Neural progenitor cell (in vitro differentiated cells): ENCODE measurements at places on chromosomes 13 and 19. TPM values are rescaled to one million over a fixed set of nuclear protein-coding genes. Genes with fewer than 3 reads are reported as not detected.

DNA sequence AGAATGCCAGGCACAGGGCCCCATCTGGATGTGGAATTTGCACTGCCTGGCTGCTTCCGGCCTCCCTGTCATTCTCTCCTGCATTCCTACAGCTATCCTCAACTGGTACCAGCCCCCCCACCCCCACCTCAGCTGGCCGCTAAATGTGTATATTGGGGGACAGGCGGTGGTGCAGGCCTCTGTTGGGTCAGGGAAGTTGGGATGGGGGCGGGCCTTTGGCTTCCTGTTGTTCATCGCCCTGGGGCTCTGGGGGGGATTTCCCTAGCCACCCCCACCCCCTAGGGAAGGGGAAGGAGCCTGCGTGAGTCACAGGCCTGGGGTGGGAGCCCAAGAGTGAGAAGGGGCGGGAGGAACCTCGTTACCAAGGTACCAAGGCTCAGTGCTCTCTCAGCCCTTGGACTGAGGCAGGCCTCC lies 10.6 kb downstream of the POU2F2 start:
- no peak for DNase-seq

GRCh38 chr19:34487651-34488051 lies 6.1 kb downstream of the WTIP start:
- DNase-seq, result no peak

DNA sequence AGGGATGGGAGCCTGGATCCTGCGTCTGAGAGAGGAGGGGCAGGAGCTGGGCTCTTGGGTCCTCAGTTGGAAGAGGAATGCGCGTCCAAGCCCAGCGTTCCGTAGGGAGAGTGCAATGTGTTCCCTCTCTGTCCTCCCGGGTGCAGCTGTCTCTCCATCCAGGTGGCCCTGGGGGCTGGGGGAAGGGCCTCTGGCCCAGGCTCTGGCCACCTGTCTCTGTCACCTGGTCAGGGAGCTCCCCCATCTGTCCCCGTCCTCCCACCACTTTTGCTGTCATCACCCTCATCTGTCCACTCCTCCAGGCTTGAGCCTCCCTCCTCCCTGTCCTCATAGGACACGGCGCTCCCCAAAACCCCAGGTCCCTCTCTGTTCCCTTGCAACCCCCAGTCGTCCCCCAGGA lies 3.7 kb upstream of the SBK2 start:
- no peak for DNase-seq

DNA sequence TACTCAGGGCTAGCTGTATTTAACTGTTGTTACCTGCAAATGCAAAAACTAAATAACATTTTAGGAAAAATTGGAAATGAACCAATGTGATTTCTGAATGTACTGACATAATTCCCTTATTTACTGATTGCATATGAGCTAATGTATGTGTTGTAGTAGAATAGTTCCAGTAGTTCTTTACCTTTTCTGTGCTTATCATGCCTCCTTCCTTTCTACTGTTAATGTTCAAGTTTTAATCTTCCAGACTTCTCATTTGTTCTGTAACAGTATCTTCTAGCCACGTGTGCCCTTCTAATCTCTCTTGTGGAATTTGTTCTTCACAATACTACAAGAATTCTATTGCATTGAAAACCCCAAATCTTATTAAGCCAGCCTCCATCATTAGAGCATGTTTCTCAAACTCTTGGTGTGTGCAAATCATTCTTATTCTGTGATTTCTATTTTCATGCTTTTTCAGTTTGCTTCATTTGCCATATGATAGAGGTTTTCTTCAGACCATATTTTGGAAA lies 17.7 kb downstream of the LSM14A start:
- no peak for DNase-seq

- DNase-seq, result peak; percentile 93
These were observed 1.5 kb downstream of the KMT5C start for GRCh38 chr19:55341171-55341588.

GRCh38 chr13:87208636-87209035 lies 462.5 kb upstream of the SLITRK5 start:
- no peak for DNase-seq

- no peak for DNase-seq
These were observed 5.2 kb downstream of the AKT2 start for GRCh38 chr19:40279761-40280607.

DNA sequence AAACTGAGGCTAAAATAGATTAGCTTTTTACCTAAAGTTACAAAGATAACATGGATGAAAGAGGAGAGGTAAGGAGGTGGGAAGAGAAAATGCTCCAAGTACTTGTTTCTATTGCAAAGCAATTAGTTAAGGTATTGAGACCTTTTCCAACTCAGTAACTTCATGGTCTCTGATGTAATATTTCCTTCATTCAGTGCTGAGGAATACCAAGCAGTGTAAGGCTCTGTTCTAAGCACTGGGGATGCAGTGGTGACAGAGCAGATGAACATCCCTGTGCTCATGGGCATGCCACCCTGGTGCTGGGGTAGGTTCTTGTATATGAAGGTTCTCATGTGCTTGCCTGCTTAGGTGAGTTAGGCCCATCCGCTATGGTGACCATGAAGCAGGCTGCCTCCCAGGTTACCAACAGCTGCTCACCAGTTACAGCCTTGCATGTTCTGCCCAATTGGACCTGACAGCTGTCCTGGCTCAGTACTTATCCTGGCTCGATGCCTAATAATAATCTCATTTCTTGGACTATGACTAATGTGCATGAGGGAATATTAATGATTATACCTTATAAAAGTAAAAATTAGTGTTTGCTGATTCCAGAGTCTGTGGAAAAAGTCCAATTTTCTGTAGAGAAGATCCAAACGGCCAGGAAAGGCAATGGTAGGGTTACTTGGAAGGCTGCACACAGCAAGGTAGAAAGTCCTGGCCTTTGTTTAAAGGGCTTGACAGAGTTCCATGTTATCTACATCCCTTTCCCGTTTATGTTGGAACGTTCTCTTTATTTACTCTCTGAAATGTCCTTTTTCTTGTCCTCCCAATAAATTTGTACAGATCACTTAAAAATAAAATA lies 48.3 kb downstream of the LATS2 start:
- DNase-seq, result no peak

DNA sequence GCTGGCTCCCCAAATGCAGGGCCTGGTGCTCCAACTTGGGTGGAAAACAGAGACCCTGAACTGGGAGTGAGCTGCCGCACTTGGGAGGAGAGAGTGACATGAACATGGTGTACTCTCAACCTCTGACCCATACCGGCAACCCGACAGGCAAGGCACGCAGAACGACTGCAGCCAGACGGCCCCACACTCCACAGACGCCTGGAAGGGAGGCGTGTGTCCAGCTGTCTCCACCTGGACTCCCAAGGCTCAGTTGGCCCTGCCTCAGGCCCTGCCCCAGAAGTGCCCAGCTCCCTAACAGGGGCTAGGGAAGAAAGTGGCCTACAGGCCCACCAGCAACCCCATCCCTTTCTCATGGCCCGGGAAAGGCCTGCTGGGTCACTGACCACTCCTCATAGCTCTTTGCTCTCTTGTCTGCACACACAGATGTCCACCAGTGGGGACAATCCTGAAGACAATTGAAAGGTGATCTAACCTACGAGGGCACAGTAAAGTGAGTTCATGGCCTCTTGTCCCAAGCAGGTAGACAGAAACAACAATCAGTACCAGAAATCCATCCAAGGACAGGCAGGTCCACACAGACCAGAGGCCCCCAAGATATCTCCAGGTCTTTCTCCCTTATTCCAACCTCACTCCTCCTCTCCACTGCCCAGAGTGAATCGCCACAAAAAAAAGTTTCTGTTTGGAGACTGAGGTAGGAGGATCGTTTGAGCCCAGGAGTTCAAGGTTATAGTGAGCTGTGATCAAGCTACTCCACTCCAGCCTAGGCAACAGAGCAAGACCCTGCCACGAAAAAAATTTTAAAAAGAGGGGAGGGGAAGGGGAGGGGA lies 28.2 kb downstream of the ELL start:
- no peak for DNase-seq

- peak; percentile 93 for DNase-seq
These were observed 2.5 kb downstream of the HDGFL2 start for GRCh38 chr19:4474514-4475022.

- DNase-seq, result peak; percentile 59
These were observed 1.6 kb downstream of the ESD start for GRCh38 chr13:46795321-46795720.

DNA sequence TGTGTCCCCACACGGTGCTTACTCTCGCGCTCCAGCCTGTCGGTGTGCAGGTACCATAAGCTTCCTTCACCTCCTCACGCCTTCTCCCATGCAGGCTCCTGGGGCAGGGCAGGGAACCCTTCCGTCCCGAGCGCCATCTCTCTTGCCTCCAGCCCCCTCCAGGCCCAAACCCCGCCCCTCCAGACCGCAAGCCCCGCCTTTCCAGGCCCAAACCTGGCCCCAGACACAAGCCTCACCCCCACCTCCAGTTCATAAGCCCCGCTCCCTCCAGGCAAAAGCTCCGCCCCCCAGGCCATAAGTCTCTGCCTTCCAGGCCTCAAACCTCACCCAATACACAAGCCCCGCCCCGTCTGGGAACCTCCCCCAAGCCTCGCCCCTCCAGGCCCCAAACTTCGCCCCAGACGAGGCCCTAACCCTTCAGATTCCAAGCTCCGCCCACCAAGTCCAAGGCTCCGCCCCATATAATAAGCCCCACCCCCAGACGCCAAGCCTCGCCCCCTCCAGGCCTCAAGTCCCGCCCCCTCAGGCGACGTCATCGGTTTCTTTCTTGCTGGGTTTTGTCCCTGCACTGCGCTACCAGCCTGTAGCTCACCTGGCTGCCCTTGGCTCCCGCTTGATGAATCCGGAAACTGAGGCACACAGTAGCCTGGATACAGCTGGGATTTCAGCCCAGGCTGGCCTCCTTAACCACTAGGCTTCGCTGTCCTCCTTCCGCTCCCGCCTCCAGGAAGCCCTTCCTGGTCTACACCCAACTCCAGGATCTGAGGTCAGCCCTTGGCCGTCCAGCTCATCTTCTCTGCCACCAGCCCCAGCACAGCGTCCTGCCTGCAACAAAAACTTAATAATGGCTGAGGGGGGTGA lies 16.1 kb downstream of the MKNK2 start:
- peak; percentile 71 for DNase-seq

GRCh38 chr19:35715981-35716800 lies 1.6 kb upstream of the KMT2B start:
- peak; percentile 17 for DNase-seq

GRCh38 chr13:113009743-113010509 lies 40.9 kb downstream of the MCF2L start:
- DNase-seq, result no peak

GRCh38 chr13:64869539-64869938 lies 2360.6 kb downstream of the PCDH9 start:
- DNase-seq, result no peak

DNA sequence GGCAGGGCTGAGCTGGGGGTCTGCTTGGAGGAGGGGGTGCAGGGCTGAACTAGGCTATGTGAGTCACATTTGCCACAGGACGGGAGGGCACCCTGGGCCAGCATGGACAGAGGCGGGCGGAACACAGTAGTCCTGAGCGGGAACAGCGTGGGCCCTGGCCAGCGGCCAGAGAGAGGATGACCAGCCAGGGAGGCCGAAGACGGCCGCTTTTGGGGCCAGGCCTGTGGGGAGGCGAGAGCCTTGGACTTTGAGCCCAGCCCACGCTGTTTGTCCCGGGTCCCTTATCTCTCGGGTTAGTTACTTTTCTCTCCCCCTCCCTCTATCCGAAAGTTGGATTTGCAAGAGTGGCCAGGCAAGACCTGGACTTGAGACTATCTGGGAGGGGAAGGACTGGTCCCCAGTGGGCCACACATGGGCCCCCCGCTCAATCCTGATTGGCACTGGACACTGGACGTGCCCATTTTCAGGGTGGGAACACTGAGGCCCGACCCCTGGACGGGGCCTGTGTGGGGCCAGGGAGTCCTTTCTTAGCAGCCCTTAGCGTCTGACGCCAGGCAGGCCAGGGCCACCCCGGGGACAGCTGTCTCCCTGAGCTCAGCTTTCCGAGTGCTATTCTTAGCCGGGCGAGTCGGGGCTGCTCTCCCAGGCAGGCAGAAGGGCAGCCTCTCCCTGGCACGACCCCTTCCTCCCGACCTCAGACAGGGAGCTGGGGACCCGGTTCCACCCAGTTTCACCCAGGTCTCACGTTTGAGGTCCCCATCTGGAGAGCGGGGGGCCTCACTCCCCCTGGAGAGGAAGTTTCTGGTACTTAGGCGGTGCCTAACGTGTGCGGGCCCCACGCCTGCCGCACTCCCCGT lies 833 bp downstream of the GAMT start:
- DNase-seq, result peak; percentile 40

GRCh38 chr13:54687173-54687572 lies 1658.6 kb downstream of the OLFM4 start:
- no peak for DNase-seq

DNA sequence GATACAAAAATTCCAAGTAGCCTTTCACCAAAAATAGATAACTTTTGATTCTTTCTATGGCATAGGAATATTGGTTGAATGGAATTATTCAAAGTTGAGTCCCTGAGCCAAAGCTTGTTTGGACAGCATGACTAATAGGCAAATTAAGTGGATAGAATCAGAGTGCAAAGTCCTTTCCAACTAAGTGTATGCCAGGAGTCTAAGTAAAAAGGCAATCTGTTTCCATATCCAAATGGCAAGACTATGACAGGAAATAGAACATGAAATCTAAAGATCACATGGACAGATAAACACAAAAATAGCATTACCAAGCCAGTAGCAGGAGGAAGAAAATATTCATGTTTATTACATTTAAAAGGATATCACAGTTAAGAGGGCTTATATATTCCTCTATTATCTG lies 804.6 kb downstream of the SLITRK6 start:
- DNase-seq, result no peak

- DNase-seq, result no peak
These were observed 113.9 kb downstream of the TUBA3C start for GRCh38 chr13:19067767-19068166.

- no peak for DNase-seq
These were observed 91.1 kb downstream of the DNAJC15 start for GRCh38 chr13:43114504-43114903.

DNA sequence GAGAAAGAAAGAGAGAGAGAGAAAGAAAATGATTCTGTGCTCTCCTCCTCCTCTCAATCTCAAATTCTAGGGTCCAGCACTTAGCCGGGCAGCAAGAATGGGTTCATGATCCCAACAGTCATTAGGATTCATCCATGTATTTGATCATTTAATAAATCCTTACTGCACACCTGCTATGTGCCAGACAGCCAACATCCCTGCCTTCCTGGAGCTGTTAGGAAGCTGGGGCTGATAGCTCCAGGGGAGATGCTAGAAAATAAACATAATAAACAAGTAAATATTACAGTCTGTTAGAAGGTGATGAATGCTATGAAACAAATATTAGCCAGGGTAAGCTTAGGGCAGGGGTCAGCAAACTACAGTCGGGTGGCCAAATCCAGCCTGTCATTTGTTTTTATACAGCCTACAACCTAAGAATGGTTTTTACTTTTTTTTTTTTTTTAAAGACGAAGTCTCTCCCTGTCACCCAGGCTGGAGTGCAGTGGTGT lies 9.9 kb upstream of the ACP7 start:
- no peak for DNase-seq

GRCh38 chr19:17075864-17076542 lies 426 bp downstream of the MYO9B start:
- peak; percentile 56 for DNase-seq

GRCh38 chr13:112885782-112886268 lies 83.2 kb upstream of the MCF2L start:
- peak; percentile 95 for DNase-seq

- DNase-seq, result no peak
These were observed 2.0 kb downstream of the CAB39L start for GRCh38 chr13:49441846-49442245.

- DNase-seq, result peak; percentile 74
These were observed 73.4 kb upstream of the TRPC4 start for GRCh38 chr13:37942929-37943328.

- peak; percentile 63 for DNase-seq
These were observed 501 bp downstream of the GTPBP3 start for GRCh38 chr19:17337675-17338432.

The ARRDC5 gene
- total RNA-seq, result not detected in 2 replicates

The UHRF1 gene
- total RNA-seq, result 34.1 and 74.7 TPM in 2 replicates

The IQCN gene
- total RNA-seq, result 0.11 and 1.4 TPM in 2 replicates

The CNN2 gene
- 131 and 196 TPM in 2 replicates for total RNA-seq

The CAPN12 gene
- total RNA-seq, result 1.0 and 4.9 TPM in 2 replicates

The PRTN3 gene
- total RNA-seq, result 0.28 TPM in 1 of 2 replicates, not detected in the other
